ENCODE measurements at places on chromosomes 2 and 18.

GRCh38 chr2:199186301-199186751 lies 271.4 kb downstream of the SATB2 start:
- no peak for DNase-seq

- DNase-seq = no peak
Measured at GRCh38 chr18:38635709-38636430, 1070.3 kb upstream of the CELF4 start.

GRCh38 chr2:112019569-112019982 lies 35.5 kb upstream of the TMEM87B start:
- DNase-seq = no peak

DNA sequence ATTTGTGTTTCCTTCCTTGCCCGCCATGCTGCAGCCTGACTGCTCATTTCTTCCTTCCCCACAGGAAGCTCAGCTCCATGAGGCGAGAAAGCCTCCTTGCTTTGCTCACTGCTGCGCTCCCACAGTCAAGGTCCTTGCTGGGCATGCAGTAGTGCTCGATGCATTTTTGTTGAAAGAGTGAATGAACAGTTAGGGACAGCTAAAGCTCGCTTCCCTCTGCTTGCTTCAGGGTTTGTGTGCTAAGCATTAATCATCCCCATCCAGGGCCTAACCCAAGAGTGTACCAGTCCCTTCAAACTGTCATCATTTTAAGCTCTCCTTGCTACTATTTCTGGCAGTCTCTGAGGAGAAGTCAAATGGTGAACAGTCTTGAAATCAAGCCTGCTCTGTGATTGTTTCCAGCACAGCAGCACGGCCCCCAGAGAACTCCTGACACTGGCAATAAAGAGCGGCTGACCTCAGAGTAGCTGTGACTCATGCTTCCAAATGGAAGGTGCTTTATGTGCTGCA lies 171.7 kb upstream of the SOX11 start:
- peak; percentile 14 for DNase-seq

DNA sequence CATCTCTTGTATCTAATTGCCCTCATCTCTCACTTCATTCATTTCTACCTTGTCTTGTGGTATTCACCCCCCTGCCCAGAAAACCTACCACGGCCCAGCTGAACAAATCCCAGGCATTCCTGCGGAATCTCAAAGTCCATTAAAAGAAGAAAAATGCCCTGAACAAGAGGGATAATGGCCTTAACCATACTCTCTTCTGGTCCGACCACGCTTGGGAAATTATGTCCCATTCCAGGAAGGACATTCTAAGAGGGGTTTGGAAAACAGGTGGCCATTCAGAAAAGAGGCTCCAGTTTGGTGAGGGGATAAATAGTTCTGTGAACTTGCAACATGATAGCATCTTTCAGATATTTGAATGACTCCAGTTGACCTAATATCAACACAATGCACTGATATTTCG lies 349.9 kb upstream of the ZNF521 start:
- no peak for DNase-seq

DNA sequence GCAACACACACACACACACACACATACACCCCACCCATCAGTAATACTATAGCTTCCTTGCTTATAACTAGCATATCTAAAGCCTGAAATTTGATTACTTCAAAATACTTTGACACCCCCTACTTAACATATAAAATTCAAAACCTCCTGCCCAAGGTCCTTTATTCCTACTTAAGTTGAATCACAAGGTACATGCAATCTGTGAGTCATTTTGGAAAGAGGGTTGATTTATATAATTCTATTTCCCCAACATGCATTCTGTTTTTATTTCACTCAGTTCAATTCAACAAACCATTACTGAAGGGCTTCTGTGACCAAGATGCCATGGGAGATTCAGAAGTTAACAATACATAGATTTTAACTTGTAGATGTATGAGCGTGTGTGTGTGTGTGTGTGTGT lies 420.7 kb downstream of the METTL4 start:
- no peak for DNase-seq

DNA sequence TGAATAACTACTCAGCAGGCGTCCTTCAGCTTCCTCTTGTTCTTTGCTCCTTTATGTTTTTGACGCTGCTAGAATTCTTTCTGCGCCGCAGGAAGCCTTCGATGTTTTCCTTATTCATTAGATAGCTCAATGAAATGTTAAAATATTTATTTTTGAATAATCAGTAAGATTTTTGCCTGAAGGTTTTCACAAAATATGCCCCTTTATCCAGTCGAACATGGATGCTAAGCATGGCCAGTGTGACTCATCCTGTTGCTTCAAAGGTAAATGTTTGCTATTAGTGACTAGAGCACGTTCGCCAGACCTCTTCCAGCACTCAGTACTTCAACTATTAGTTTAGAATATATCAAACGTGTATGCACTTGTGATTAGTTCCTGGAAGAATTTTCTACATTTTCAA lies 7.6 kb upstream of the MEIS1 start:
- no peak for DNase-seq

GRCh38 chr2:157592374-157592773 lies 36.3 kb downstream of the ACVR1C start:
- no peak for DNase-seq

DNA sequence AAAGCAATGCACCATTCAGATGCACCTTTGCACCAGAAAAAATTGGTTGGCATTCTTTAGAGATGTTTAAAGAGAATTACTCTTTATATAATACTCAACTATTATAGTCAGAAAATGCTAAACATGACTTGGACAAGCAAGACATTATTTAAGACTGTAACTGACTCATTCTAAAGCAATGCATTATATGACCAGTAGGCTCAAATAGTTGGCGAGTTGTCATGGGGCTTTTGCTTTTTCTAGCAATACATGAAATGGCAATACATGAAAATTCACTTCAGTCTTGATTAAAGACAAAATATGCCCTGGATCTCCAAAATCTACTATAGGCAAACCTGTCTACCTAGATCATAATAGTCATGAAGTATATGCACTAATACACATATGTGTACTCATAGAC lies 216.9 kb upstream of the VWC2L start:
- DNase-seq = no peak

- DNase-seq = no peak
Measured at GRCh38 chr18:40469851-40470250, 1485.2 kb upstream of the PIK3C3 start.

DNA sequence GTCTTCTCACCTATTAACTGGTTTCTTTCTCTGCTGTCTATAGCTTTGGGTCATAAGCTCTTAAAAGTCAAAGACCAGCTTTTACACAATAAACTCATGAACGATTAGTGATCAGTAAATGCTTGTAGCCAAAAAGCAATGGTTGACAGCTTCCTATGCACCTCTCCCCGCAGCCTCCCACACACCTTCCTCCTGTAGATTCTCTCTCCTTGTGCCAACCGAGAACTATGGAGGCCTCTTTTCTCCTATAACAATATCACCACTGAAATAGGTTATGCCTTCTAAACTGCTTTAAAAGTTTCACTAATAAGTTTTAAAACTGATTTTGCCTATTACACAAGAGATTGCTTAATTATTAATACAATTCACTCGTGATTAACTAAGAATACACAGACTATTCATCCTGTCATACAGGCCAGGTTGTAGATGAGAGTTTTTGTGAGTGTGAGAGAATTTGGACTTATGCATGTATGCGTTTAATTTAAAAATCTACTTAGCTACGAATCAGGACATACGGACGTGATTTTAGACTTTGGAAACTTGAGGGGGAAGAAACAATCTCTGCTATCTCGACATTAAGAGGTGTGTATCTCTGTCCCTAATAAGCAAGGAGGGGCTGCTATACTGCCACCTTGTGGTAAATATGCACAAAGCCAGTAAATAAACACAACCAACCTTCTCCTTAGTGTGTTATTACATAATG lies 229.1 kb upstream of the RBBP8 start:
- no peak for DNase-seq

DNA sequence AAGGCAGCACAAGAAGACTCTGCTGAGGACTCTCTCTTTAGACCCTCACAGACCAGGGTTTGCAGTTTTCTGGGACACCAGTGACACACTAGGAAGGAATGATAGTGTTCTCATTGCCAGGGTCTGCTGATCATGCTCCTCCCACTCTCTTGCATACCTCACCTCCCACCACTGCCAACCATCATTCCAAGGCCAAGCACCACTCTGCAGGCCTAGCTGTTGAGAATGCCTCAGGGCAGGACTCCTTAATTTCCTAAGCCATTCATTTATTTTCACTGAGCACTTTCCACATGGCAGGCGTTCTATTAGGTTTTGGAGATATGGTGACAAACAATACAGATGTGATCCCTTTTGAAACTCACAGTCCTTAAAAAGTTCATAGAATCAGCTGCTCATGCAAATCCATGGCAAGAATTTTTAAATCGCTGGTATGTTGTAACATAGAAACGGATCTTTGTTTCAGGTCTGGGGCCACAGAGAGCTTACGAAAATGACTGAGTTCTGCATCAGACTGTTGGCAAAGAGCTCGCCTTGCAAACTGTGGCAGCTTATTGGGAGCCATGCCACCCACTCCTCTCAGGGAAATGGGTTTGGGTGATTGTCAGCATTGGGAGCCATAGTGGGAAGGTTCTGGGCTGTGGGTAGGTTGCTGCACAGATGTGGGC lies 78.5 kb downstream of the XDH start:
- no peak for DNase-seq

GRCh38 chr2:209505410-209505809 lies 81.6 kb downstream of the MAP2 start:
- DNase-seq = no peak

DNA sequence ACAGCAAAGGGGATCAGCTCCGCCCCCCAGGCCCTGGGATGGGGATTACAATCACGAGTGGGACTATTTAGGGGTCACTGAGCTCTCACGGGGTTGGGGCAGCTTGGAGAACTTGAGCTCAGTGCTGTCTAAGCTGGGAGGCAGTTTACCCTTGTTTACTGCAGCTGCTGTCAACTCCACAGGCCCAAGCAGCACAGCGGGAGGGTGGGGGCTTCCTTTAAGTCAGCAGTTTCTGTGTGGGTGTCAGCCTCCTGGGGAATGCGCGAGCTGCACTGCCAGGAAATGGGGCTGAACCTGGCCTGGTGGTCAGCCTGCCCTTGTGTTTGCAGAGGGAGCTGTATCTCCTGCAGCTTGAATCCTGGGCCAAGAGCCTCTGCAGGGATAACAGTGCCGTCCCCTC lies 29.8 kb downstream of the TOGARAM2 start:
- peak; percentile 47 for DNase-seq

DNA sequence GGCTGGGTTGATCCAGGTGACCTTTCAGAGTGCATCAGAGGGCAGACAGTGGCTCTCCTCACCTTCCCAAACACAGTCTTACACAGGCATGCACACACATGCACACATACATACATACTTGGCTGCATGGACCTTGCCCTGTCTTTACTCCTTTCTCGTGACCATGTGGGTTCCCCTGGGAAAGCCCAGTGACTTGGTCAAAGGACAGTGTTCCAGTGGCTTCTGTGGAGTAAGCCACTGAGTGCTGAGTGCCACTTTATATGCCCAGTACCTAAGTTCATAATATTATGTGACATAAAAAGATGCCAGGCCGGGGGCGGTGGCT lies 249.4 kb downstream of the MYCN start:
- DNase-seq = no peak

- DNase-seq = no peak
Measured at GRCh38 chr2:5751873-5752482, 59.8 kb downstream of the SOX11 start.

- no peak for DNase-seq
Measured at GRCh38 chr18:50340078-50340477, 34.8 kb upstream of the SKA1 start.

DNA sequence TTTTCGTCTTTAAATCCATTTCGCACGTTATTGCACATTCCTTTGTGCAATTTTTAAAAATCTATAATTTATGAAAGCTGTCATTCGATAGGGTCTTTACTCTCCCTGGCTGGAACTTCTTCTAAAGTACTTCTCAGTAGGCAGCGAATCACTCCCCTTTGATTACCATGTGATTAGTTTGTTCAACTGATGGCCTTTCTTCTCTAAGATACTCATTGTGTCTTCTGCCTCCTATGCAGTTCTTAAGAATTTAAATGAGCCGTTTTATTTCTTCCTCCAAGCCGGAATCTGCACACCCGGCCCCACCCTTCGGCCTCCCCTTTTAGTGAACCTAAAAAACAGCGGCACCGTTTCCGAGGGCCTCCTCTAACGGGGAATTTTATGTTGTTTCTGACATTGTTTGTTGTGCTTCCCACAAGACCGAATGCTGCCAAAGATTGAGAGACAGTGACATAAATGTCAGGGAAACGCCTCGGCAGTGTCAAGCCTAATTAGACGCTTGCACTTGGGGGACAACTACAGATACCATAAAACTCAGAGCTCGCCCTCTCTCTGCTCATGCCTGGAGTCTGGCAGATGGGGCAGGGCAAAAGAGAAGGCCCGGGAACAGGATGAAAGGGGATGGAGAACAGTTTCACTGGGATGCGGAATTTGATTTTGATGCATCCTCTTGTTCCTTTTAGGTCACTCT lies 255.3 kb downstream of the BCL11A start:
- no peak for DNase-seq

DNA sequence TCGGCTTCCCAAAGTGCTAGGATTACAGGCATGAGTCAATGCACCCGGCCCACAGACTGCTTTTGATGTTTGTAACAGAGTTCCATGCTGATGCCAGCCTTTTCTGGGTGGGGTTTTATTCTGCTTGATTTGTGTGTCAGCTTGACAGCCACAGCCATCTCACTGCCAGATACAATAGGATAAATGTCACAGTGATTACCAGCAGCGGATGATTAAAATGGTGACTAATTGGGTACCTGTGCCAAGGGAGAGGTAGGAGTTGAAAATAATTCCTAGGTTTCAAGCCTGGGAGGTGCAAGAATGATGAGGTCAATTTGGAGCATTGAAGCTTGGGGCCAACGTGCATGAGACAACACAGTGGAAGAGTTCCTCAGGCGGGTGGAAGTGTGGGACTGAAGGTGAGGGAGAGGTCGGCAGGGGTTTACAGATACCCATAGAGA lies 39.4 kb downstream of the SH2D6 start:
- DNase-seq = no peak

DNA sequence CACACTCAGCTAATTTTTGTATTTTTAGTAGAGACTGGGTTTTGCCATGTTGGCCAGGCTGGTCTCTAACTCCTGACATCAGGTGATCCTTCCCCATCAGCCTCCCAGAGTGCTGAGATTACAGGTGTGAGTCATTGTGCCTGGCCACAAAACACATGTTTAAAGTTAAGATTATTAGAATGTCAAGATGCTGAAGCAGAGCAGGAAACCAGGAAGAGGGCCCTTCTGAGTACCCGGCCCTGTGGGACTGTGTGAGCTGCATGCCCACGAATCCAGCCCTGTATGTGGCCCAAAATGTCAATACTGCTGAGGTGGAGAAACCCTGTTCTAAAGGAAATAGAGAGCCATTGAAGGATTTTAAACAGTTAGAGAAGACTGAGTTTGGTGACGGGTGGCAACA lies 31.0 kb upstream of the REV1 start:
- no peak for DNase-seq

Measured in hindlimb muscle (tissue), 1 donor.